ENCODE measurements at places on chromosomes 2 and 18. TPM values are rescaled to one million over a fixed set of nuclear protein-coding genes. Genes with fewer than 3 reads are reported as not detected.

ZNF516 gene
- total RNA-seq = 8.9 TPM

CROCC2 gene
- total RNA-seq = under 0.01 TPM

LRP1B gene
- total RNA-seq = 0.13 TPM

EGR4 gene
- total RNA-seq = not detected

HOXD12 gene
- not detected for total RNA-seq

NRBP1 gene
- 107 TPM for total RNA-seq

IL37 gene
- total RNA-seq = not detected

SFTPB gene
- not detected for total RNA-seq

TNFAIP6 gene
- 25.2 TPM for total RNA-seq
